ENCODE measurements at places on chromosomes 6 and 20.

GRCh38 chr6:25369036-25369432, 89.9 kb downstream of the CARMIL1 start:
- no peak for DNase-seq

GRCh38 chr6:161545741-161546140, 271.9 kb upstream of the AGPAT4 start:
- DNase-seq: no peak

- no peak for DNase-seq
Observed at GRCh38 chr20:6200092-6200491, 77.3 kb upstream of the FERMT1 start.

DNA sequence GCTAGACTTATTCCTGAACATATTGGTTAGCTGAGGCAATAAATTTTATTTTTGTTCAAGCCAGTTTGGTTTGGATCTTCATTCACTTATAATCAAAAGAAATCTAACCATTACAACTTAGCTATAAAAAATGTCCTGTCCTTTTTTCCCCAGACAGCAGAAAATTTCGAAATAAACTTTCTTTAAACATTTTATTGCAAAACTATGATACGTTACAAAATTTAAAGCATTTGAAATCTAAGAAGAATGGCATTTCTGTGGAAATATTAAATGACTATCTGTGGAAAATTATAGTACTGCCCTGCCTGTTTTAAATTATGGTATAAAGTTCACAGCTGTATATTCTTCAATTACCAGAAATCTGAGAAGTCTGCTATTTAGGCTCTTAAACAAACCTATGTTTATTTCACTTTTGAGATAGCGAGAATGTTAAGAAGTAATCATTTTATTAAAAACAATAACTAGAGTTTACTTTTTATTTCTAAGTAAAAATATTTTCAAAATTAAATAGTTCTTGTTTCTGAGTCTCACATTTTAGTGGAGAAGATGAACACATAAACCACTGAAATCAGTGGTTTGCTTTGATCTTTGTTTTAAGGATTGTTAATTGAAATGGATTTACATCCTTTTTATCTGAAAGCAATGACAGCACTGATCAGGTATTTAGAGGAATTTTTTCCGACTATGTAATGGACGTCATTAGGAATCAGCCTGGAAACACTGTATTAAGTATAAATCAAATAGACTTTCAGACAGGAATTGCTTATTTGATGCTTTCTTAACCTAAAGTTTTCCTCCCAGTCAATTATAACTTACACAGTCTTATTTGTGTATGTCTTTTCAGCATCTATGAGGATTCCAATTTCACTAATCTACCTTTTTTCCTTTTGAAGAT, 553.7 kb downstream of the COL12A1 start:
- no peak for DNase-seq

DNA sequence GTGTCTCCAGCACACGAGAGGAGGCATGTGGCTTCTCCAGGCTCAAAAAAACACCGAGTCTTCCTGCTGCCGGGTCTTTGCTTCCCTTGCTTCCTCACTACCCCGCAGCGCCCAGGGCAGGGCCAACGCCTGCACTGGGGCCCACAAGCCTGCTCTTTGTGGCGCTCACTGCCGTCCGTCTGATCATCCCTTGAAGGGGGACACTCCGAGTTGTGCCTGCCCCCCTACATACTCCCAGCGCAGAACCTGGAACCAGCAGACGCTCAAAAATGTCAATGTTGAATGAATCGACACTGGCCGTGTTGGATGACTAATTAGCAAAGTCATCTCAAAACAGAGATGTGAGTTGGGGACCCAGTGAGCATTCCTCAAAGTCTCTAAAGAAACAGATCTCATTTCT, 8.1 kb upstream of the ARFGAP1 start:
- no peak for DNase-seq

DNA sequence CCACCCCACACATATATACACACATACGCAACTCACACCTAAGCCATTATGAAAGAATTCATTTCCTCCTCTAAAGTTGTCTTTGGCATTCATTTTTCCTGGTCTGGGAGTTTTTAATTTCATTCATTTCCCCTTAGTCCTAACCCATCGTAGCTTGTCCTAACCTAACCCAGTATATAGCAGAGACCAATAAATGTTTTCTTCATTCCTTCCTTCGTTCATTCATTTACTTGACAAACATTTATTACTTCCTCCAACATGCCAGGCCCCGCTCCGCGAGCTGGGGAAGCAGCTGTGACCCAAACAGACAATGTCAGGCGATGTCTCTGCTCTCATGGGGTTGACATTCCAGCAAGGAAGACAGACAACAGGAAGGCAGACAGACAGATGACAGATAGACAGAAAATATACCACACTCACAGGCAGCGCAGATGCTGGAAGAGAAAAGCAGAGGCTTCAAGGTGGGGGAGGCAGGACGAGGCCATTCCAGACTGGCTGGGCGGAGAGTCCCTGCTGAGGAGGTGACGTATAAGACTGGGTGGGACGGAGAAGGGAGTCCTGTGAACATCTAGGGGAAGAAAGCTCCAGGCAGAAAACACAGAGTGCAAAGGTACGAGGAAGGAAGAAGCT, 33.7 kb upstream of the SIRPA start:
- DNase-seq: no peak

GRCh38 chr6:1170794-1171193, 141.1 kb upstream of the FOXQ1 start:
- no peak for DNase-seq

DNA sequence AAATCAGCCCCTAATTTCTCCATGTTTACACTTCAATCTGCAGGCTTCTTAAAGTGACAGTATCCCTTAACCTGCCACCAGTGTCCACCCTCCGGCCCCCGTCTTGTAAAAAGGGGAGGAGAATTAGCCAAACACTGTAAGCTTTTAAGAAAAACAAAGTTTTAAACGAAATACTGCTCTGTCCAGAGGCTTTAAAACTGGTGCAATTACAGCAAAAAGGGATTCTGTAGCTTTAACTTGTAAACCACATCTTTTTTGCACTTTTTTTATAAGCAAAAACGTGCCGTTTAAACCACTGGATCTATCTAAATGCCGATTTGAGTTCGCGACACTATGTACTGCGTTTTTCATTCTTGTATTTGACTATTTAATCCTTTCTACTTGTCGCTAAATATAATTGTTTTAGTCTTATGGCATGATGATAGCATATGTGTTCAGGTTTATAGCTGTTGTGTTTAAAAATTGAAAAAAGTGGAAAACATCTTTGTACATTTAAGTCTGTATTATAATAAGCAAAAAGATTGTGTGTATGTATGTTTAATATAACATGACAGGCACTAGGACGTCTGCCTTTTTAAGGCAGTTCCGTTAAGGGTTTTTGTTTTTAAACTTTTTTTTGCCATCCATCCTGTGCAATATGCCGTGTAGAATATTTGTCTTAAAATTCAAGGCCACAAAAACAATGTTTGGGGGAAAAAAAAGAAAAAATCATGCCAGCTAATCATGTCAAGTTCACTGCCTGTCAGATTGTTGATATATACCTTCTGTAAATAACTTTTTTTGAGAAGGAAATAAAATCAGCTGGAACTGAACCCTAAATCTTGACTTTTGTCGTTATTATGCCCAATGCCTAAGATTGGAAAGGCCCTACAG, 4.5 kb downstream of the SOX4 start:
- no peak for DNase-seq

DNA sequence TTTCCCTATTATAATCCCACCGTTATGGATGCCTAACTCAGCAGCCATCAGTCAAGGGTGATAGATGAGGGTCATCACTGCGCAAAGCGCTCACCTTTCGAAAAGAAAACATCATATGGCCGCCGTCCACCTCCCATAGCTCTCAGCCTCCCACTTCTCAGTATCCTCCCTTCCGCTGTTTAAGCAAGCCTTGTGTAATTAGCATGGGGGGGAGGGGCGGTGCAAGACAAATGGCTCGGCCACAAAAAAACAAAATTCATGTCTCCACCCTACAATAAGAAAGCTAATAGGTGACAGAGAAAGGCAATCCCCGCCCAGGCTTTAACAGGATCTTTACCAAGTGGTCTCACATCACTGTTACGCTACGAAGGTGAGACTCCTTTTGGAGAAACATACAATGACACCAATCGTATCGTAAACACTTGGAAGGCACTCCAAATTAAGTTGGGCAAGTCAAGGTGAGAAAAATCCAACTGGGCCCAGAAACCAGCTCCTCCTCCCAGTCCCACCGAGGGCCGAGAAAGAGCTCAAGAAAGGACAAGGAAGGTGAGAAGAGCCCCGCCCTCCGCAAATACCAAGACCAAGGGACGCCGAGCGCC, 645 bp downstream of the DDX39B start:
- DNase-seq: no peak

GRCh38 chr20:4661191-4661590, 60.5 kb upstream of the PRND start:
- no peak for DNase-seq

DNA sequence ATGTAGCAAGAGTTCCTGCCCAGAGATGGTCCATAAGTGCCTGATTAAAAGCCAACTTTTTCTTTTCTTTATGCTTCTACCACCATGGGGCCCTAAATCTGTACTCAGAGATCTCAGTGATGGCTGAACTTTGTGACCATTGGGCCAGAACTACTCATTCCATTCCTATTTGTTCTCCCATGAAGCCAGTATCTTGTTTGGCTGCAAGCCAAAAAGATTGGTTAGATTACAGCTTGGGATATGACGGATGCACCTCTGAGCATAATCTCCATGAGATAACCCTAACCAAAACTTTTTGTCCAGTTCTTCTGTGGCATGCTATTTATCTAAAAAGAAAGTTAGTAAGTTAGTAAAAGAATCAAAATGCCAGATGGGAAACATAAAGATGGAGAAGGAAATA, 72.2 kb downstream of the PLCB4 start:
- no peak for DNase-seq

DNA sequence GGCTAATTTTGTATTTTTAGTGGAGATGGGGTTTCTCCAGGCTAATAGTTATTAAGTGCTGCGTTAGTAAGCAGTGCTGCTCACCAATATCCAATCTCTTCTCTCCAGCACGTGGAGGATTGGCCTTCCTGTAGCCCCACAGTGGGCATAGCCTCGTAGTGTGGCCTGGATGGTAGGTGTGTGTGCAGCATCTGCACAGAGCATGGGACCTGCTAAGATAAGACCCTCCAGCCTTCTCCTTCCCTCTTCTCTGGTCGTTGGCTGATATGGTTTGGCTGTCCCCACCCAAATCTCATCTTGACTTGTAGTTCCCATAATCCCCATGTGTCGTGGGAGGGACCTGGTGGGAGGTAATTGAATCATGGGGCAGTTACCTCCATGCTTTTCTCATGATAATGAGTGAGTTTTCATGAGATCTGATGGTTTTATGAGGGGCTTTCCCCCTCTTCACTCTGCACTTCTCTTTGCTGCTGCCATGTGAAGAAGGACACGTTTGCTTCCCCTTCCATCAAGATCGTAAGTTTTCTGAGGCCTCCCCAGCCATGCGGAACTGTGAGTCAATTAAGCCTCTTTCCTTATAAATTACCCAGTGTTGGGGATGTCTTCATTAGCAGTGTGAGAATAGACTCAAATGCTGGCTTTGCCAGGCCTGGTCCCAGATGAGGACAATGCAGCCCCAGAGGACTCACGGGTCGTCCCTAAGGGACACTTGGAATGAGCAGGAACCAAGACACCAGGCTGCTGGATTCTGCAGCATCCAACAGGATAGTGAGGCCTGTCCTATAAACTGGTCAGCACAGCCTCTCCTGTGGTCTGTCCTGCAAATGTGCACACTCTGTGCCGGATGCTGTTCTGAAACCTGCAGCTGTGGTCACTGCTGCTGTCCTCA, 63.4 kb upstream of the AFDN start:
- no peak for DNase-seq

- no peak for DNase-seq
Observed at GRCh38 chr6:163923658-163924411, 509.3 kb downstream of the QKI start.

DNA sequence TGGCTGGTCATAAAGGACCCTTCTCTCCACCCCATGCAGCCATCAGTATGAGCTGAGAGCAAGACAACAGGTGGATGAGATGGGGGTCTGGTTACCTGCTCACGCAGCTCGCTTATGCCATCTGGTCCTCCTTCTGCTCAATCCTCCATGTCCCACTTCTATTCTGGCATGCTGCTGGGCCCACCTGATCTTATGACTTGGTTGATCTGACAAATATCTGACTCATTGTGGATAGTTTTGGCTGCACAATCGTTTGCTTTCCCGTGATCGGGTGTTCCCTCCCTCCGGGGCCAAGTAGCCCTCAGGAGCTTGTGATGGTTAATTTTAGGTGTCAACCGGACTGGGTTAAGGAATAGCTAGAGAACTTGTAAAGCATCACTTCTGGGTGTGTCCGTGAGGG, 26.6 kb upstream of the ELMO2 start:
- no peak for DNase-seq

- DNase-seq: no peak
Observed at GRCh38 chr6:62683063-62683462, 397.0 kb upstream of the KHDRBS2 start.

- DNase-seq: no peak
Observed at GRCh38 chr20:1535420-1536175, 21.9 kb downstream of the SIRPD start.

- DNase-seq: no peak
Observed at GRCh38 chr6:150641398-150642139, 41.9 kb downstream of the PLEKHG1 start.

Measured in stromal cell of bone marrow (primary cell).